ENCODE measurements at places on chromosomes 3 and 15. TPM values are rescaled to one million over a fixed set of nuclear protein-coding genes. Genes with fewer than 3 reads are reported as not detected.

FEZF2 gene
- not detected for total RNA-seq

CNBP gene
- 476 TPM for total RNA-seq

BMF gene
- not detected for total RNA-seq

OGG1 gene
- total RNA-seq: 21.4 TPM

GABRR3 gene
- total RNA-seq: not detected

BCL6 gene
- total RNA-seq: 6.2 TPM

GRK7 gene
- total RNA-seq: not detected

PCNP gene
- total RNA-seq: 251 TPM

PLA2G4D gene
- not detected for total RNA-seq
